Stimulated activated CD8-positive, alpha-beta memory T cell treated with anti-CD3 and anti-CD28 coated beads, Interleukin-15, amount 100 ng/mL, for 24 hours (primary cell): ENCODE measurements at places on chromosomes 16 and 17.
A peak's percentile ranks its signal among the peaks of the same experiment; 100 is the strongest.

DNA sequence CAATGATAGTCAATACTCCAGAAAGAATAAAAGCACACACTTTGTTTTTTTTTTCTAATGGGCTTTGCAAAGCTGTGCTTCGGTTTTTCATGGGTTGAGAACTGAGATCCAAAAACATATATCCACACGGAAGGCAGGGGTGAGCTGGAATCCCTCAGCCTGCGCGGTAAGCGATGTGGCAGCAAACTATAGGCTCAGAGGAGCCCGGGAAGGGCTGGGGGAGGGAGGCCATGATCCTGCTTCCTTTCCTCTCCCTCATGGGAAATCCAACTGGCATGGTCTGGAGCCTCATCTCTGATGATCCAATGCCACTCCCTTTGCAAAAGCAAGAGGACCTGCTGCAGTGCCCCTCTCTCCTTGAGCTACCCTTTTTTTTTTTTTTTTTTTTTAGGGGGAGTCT, 8.2 kb downstream of the RBFOX3 start:
- no peak for DNase-seq

DNA sequence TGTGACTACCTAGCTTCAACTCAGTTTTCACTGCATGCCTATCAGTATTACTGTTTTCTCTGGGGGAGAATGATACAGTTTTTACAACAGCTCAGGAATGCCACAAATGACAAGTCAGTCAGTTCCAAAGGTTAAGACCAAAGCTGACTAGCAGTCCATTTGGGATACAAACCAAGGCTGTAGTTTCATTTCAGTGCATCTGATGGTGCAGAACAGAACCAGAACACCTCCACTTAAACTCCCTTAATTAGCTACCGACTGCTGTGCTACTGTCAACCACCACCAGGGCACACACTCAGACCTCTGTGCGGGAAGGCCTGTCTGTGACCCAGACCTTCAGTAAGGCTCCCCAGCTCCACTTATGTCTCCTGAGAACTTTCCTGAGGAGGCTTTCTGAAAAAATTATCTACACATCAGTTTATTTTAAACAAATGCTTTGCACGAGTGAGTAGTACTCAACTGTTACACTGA, 20.4 kb downstream of the NFE2L1 start:
- no peak for DNase-seq

DNA sequence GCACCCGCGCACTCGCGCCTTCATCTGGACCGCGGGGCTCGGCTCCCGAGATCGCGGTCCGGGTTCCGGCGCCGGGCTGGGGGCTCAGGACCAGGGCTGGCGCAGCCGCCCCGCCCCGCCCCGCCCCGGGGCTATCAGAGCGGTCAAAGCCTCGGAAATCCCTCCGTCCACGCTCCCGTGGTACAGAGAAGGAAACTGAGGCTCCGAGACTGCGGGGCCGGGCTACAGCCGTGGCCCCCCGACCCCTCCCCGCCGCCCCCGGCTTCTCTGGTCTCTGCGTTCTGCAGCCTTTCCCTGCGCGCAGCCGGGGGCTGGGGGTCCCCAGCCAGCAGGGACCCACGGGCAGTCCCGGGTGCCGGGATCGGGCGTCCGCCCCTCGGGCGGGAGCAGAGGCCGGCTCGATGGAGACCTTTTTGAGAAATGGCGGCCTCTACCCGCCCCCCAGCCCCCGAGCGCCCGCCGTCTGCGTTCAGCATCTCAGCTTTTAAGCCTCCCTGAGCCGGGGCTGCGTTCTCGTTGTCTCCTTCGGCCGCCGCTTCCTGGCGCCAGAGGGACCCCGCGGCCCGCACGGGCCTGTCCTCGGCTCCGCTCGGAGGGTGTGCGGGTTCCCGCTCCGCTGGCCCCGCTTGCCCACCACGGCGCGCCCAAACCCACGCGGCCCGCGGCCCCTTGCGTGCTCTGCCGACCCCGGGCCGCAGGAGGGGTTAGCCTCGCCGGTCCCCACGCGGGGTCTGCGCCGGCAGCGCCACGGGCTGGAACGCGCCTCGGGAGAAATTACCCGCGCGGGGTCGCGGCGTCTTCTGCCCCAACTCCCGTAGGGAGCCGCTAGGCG, 1.5 kb upstream of the NPTX1 start:
- DNase-seq = no peak

GRCh38 chr17:4931963-4932362, at the start of gene GP1BA:
TSS of gene GP1BA (plus strand) at chr17:4932277. CDS start at chr17:4932605, 328 bp downstream.
- no peak for DNase-seq

DNA sequence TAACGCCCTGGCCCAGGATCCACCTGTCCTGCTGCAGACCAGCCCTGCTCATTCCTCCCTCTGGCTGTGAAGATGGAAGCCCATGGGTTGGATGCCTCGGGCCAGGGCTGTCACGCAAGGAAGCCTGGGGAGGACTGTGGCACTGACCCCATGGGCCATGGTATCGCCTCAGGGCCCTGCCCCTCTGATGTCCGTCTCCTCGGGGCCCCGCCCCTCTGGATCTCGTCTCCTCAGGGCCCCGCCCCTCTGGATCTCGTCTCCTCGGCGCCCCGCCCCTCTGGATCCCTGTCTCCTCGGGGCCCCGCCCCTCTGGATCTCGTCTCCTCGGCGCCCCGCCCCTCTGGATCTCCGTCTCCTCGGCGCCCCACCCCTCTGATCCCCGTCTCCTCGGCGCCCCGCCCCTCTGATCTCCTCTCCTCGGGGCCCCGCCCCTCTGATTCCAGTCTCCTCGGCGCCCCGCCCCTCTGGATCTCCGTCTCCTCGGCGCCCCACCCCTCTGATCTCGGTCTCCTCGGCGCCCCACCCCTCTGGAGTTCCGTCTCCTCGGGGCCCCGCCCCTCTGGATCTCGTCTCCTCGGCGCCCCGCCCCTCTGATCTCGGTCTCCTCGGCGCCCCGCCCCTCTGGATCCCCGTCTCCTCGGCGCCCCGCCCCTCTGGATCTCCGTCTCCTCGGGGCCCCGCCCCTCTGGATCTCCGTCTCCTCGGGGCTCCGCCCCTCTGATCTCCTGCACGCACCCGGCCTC, 24.0 kb downstream of the METRNL start:
- no peak for DNase-seq

DNA sequence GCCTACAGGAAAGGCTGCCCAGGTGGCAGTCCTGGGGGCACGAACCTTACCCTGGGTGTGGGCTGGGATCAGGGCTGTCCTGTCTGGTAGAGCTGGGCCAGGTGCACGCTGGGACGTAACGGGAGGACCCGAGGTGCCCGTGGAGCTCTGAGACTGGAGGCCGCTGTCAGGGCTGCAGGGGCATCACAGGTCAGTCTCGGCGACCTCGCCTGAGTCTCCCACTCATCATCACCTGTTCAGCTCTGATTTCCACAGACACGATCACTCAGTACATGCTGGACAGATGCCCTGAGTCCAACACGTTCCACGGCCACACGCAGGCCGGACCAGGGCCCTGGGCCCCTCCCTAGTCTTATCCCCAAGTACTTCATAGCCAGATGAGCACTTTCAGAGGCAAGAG, 4.7 kb upstream of the CD300C start:
- no peak for DNase-seq

DNA sequence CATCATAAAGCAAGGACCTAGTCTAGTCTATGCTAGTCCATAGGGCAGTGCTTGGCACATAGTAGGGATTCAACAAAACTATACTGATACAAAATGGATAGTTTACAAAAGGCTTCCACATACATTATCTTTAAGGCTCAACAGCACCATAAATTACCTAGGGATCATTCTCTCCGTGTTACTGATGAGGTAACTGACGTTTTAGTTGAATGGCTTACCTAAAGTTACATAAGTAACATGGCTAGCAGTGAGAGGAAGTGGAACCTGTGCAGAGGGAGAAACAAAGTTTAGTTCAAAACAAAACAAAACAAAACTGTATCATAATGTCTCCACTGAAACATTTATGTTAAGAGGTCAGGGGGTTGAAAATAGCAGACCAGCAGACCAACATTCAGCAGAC, 7.9 kb downstream of the RPTOR start:
- DNase-seq = no peak

- no peak for DNase-seq
Observed at GRCh38 chr17:78868391-78868790, 27.8 kb upstream of the USP36 start.

DNA sequence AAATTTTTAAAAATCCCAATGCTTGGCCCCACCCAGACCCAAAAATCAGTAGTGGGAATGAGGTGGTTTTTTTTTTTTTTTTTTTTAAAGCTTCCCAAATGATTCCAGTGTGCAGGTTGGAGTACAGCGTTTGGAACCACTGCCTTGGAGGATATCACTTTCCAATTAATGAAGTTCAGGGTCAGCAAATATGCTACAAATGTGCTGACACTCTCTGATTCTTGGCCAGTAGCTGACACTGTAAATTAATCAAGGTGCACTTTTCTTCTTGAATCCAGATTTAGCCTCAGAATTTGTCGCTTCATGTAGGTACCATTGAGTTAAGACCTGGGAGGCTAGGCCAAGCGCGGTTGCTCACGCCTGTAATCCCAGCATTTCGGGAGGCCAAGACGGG, 230.2 kb downstream of the SNX29 start:
- DNase-seq = no peak

GRCh38 chr17:73827627-73828291, 183.5 kb upstream of the SDK2 start:
- no peak for DNase-seq

GRCh38 chr17:42775534-42776098, 2.4 kb downstream of the VPS25 start:
- DNase-seq = no peak

DNA sequence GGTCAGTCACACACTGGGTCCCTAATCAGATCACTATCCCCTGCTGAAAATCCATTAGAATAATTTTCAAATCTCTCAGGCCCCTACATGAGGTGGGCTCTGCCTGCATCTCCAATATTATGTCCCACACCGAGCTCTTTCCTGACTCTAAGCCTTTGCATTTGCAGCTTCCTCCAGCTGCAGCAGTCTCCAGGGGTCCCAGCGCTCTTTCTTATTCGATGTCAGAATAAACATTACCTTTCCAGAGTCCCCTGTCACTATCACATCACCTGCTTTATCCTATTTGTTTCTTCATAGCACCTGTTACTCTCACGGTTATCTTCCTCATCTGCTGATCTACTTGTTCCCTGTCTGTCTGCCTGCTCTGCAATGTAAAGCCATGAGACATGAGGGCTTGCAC, 57.3 kb upstream of the MON1B start:
- DNase-seq = no peak

DNA sequence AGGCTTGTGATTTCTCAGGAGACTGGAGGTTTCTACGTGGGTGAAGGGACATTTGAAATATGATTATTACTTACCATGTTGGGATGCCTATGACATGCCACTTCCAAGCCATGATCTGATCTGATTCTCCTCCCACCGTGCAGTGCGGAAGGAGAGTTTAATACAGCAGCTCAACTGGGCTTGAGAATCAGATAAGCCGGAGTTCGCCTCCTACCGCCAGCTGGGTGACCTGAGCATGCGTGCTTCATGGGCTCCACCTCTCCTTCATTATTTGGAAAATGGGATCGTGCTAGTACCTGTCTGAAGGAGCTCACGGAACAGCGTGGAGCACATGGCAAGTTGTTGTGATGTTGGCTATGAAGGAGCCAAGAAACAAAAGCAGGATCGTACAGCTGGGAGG, 12.4 kb upstream of the TIMP2 start:
- DNase-seq = no peak

DNA sequence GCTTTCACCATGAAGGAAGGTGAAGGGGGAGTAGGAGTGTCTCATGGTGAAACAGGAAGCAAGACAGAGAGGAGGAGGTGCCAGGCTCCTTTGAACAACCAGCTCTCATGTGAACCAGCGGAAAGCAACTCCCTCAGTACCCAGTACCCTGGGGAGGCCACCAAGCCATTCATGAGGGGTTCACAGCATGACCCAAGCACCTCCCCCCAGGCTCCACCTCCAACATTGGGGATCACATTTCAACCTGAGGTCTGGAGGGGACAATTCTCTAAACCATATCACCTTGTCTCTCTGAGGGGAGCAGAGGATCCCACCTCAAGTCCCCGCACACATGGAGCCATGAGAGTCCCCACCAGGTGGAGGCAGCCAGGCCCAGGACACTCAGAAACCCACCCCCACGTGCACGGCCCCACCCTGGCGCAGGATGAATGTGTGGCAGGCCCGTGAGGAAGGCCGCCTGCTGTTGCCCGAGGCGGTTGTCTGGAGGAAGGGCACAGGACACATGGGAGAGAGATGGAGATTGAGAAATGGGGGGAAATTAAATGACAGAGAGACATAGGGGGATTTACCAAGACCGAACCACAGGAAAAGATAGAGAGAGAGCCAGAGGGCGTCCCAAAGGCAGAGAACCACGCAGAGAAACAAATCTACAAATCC, 85.9 kb downstream of the TMEM132E start:
- DNase-seq = no peak

GRCh38 chr17:79098282-79098867, 23.8 kb downstream of the ENGASE start:
- DNase-seq = no peak

DNA sequence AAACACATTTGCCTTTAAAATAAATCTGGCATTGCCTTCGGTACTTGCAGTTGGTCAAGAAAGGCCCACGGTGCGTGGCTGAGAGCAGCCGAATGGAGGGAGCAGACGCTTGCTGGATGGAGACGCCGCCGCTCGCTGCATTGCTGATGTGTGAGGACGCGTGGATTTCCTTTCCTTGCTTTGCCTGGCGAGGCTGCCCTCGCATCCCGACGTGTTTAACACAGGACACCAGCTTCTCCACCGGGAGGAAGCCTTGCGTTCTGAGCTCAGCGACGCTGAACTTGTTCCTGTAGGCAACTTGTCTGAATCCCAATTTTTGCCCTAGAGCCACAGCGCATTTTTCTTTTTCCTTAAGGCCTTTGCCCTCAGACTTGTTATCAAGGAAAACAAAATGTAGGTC, 45.8 kb downstream of the COX4I1 start:
- DNase-seq = no peak

DNA sequence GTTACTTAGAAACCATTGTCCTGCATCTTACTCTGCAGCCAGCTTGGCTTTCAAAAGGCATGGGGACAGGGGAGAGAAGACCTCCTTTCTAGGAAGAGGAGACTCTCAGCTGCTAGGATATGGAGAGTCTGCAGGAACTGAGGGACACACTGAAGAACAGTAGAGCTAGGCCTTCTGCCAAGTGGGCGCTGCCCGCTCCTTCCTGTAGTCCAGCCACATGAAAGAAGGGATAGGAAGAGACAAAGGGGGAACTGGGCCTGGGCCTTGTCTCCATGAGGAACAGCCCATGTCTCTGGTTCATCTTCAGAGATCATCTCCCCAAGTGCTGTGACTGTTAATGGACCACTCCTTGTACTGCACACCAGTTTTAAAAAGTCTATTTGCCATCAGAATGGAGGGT, 78.4 kb downstream of the SYCE1L start:
- DNase-seq = no peak

GRCh38 chr16:86630471-86630870, 52.1 kb downstream of the FOXL1 start:
- no peak for DNase-seq

GRCh38 chr16:23420011-23420410, 33.0 kb downstream of the COG7 start:
- no peak for DNase-seq

DNA sequence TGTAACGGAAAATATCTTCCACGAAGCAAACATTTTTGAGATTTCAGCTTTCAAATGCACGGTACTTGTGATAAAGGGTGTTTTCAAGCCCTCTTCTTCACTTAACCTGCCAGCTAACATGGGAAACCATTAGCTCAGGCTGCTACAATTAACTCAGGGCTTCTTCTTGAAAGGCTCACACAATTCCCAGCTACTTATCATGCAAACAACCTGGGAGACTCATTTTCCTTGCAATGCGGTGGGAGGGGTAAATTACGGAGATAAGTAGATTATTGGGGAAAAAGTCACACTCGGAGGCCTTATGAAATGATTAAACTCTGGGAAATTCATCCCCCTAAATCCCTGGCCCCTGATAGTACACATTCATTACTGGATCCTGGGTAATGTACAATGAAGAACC, 266.4 kb downstream of the STX8 start:
- no peak for DNase-seq

- peak; percentile 40 for DNase-seq
Observed at GRCh38 chr16:19502395-19503131, 19.3 kb downstream of the GDE1 start.
